ENCODE measurements at places on chromosomes 6 and 20.

- DNase-seq = no peak
These were observed 358.5 kb downstream of the CBLN4 start for GRCh38 chr20:55646851-55647250.

GRCh38 chr6:38214159-38214558, 394.6 kb downstream of the ZFAND3 start:
- no peak for DNase-seq

DNA sequence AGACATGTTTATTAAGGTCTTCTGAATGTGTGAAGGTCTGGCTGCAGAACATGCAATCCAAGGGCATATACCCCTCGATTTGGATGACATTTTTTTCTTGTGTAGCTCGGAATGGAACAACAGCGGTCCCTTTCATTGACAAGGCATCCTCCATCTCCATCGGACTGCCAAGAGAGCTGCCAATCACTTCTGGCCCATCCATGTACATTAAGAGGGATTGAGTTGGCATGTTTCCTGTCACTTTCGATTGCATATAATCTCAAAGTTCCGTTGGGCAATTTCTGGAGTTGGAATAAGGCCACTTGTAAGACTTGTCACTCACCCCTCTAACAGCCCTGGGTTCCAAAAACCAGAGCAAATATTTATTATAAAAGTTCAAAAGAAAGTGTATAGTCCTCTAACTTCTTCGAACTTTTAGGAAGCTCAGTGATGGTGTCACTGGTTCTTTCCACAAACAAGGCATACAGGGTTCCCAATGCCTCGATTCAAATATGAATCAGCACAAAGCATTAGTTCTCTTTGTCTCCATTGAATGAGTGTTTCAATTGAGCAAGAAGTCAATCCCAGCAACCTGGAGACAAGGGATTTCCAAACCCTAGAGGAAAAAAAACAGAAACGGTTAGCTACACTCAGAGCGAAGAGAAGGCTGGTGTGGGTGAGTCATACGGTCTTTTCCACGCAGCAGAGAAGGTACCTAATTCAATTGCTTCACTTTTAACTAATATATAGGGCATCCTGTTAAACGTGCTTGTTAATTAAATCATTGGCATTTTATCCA, 10.9 kb downstream of the ZNF217 start:
- DNase-seq = peak; percentile 49

DNA sequence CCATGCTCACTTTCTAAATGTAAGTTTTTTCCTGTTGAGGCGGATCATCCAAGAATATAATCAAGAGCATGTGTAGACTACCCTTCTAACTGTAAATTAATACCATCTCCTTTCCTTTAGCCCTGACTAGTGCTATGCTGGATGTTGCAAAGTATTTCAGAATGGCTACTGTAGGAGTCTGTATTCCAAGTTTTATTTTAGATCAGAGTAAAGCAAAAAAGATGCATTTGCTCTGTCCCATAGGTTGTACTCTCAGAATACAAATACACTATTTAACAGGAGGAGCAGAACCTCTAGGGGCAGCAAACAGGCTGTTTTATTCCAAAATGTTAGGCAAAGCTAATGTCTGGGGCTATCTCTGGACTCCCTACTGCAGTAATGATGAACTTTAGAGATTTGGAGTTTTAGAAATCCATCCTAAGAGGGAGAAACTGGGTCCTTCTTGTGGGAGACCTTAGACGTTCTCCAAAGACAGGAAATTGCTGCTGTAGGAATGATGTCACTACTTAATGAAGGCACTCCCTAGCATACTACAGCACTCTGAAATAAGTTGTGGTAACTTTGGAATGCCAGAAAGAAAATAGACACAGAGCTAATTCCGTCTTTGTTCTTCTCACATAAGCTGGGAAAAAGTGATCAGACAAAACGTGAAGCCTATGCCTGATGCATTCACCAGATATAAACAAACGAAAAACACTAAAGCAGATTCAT, 392.4 kb upstream of the HS3ST5 start:
- peak; percentile 10 for DNase-seq

GRCh38 chr6:138219398-138219797, 1.1 kb upstream of the PBOV1 start:
- DNase-seq = no peak

Measured in mesendoderm (in vitro differentiated cells).